ENCODE measurements at places on chromosomes 4 and X.
A peak's percentile ranks its signal among the peaks of the same experiment; 100 is the strongest.

DNA sequence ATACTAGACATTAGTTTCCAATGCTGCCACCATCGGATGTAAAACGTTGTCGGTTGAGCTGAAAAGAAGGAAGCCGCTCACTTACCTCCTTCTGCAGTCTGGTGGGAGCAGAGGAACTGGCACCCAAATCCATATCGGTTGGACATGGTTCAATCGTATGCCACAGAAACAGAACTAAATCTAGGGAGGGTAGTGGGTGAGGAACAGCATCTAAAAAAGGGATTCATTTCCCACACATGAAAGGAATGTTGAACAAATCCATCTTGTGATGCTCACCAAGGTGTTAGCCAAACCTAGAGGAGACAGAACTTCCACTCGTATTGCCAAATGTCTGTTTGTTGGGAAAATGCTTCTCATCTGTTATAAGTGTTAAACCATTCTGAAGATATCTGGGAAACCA lies 532.7 kb downstream of the NLGN4X start:
- no peak for DNase-seq

GRCh38 chr4:152443859-152444258 lies 92.0 kb downstream of the FBXW7 start:
- DNase-seq: no peak

GRCh38 chr4:177301126-177301639 lies 8.5 kb upstream of the NEIL3 start:
- no peak for DNase-seq

DNA sequence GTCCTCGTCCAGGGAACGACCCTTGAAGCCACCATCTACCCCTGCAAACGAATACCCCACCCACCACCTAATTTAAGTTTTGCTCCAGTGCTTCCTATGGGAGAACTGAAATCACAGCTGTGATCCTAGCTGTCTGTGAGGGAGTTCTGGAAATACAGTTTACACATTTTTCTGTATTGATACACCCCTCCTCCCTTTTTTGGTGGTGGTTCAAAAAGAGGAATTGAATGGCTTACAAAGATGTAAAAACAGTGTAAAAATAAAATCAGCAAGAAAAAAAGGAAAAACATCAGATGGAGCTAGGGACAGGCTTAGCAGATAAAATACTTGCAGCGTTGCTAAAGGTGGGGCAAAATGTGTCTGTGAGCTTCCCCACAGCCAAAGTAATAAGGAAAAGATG lies 86.6 kb downstream of the SORCS2 start:
- DNase-seq: no peak

DNA sequence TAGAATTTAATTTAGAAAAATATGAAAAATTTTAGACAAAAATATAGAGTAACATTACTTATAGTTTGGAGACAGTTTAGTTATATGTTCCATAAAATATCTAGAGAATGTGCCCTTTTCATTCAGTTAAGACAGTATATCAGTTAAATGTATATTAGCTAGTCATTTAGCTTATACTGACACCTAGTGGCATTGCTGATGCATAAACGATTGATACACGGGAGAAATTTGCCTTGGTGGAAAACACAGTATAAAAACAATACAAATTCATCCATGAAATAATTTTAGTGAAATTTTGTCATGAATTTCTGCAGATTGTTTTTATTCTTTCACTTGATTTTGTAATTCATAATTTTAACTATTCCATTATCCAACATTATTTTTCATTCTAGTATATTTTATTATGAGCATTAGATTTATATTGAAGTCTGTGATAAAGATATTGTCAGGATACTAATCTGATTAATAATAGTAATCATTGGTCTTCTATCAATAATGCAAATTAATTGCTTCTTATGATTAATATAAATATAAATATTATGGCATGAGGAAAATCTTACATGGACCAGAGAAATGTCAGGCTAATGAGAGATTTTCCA lies 219.0 kb downstream of the TLL1 start:
- no peak for DNase-seq

GRCh38 chrX:84192006-84192405 lies 4.0 kb upstream of the RPS6KA6 start:
- no peak for DNase-seq

- DNase-seq: peak; percentile 61
Observed at GRCh38 chrX:24371391-24371972, 11.0 kb downstream of the SUPT20HL1 start.

- no peak for DNase-seq
Observed at GRCh38 chr4:28557755-28558154, 1697.1 kb downstream of the STIM2 start.

GRCh38 chr4:156654410-156654809 lies 317.2 kb downstream of the PDGFC start:
- no peak for DNase-seq

DNA sequence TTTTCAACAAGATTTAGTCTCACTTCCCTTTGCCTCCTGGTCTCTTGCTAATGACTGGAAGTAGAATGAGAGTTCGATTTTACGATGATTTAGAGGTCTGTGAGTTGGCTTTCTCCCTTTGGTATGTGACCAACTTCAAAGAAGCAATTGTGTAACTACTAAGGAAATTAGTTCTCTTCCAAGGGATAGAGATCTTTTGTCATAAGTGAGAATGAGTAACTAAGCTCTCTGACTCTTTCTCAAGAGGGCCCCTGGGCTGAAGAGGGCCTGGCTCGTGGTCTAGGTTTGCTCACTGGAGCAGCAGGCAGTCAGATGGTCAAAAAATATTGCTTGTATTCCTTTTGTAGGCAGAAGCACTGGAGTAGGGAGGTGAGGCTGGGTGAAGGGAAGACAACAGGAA lies 176.3 kb downstream of the ENOX2 start:
- DNase-seq: no peak

DNA sequence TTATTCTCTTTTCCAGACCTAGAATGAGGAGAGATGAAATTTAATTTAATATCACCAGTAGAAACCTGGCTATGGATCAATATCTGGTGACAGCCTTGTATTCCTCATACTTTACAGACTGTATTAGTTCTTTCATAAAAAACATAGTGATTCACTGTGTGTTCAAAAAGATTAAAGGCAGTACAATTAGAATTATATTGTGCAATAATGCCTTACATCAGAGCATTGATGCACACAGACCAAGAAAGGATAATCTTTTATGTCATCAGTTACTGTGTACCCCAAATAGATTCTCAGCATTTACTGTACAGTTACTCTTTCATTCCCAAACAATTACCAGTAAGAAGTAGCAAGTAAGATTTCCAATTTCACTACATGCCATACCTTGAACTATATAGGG lies 260.5 kb upstream of the ANXA10 start:
- DNase-seq: no peak

DNA sequence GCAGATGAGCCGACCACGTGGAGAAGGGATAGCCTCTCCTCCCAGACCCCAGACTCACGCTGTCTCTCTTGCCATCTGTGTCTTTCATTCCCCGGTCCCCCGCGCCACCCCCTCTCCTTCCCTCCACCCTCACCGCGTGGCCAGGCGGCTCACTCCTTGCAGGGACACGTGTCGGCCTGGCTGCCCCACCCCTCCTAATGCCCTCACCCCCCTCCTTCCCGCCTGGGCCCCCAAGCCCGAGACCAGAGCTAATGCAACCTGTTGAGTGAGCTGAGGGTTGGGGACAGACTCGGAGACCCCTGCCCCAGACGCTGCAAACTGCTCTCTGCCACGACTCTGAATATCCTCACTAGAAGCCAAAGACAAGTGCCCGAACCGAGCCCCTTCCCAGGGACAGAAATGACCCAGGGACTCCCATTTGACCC lies 1.8 kb downstream of the SLC38A5 start:
- DNase-seq: peak; percentile 69

Measured in activated CD8-positive, alpha-beta memory T cell treated with anti-CD3 and anti-CD28 coated beads, Interleukin-2, amount 50 U/mL, for 48 hours (primary cell).